ENCODE measurements at places on chromosomes 6 and 20.

- DNase-seq, result no peak
Observed at GRCh38 chr20:18615020-18615650, 27.3 kb downstream of the DTD1 start.

GRCh38 chr6:132498638-132499037, 14.3 kb downstream of the STX7 start:
- DNase-seq, result no peak

DNA sequence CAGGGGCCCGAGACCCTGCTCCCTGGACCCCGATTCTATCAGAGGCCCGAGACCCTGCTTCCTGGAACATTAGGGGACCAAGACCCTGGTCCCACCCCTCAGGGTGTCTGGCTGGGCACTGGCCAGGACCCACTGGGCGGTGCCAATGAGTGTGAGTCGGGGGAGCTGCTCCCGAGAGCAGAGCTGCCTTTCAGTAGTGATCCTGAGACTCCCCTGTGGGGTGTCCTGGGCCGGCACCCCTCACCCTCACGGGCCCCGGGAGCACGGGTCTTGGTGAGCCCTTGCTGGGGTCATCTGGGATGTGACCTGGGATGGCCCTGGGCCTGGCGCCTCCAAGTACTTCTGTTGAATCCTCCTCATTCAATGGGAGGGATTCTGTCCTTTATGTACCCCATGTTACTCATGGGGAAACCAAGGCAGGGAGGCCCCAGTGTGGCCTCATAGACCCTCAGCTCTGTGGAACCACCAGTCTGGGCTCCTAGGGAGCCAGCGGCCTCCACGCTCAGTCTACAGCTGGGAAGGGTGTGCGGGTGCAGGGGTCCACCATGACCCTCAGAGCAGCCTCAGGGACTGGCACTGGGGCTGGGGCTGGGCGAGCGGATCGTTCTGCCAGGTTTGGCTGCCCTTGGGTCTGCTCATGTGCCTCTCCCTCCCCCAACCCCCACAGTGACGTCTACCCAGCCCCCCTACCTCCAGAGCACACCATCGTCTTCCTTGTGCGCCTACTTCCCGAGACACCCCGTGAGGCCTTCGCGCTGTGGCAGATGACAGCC, 25.6 kb downstream of the COL20A1 start:
- DNase-seq, result no peak

GRCh38 chr6:74073999-74074398, 378.0 kb downstream of the CD109 start:
- no peak for DNase-seq

DNA sequence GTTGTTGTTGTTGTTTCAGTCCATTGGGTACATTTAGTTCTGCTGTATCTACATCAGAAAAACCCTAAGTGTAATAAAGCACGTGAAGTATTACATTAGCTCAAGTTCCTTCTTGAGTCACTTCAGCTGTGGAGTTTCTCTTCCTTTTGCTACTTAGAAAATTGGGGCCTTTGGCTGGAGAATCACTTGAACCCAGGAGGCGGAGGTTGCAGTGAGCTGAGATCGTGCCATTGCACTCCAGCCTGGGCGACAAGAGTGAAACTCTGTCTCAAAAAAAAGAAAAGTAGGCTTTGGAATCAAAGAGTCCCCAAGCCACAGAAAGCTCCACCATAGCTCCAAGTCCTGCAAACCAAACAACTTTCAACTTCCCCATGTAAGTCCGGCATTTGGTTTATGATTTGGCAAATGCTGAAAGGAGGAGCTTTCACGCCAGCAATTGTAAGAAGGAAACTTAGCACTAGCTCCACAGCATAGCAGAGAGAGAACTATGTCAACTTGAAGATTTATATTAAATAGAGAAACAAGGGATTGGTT, 56.5 kb upstream of the RNF144B start:
- DNase-seq, result no peak

DNA sequence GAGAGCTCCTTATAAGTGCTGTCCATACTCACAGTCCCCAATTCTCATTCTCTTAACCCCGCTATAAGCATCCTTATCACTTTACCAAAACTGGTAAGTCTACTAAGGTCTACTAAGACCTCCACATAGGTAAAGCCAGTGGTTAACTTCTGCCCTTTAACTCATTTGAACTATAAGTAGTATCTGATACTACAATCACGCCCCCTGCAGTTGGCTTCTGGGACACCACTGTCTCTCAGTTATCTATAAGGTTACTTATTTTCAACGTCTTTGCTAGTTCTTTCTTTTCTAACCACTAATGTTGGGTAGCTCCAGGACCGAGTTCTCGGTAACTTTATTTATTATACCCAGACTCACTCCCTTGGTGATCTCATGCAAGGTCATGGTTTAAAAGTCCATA, 142.6 kb downstream of the ARHGAP18 start:
- DNase-seq, result peak; percentile 22

DNA sequence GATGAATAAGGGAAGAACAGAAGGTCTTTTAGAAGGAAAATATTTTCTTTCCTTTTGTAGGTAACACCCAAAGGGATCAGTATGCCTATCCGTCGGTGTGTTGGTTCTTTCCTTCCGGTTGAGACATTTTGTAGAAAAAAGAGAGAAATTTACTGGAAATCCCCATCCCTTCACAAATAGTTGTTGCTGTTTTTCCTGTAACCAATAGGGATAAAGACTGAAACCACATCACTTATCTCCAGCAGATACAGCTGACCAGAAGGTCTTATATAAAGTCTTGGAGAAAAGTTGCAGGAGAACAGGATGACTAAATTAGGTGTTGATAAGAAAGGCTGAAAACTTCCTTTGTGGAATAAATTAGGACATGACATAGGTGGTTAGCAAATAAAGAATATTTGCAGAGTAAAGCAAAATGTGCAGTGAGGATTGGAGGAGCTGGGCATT, 14.8 kb upstream of the HLA-DRB1 start:
- no peak for DNase-seq

DNA sequence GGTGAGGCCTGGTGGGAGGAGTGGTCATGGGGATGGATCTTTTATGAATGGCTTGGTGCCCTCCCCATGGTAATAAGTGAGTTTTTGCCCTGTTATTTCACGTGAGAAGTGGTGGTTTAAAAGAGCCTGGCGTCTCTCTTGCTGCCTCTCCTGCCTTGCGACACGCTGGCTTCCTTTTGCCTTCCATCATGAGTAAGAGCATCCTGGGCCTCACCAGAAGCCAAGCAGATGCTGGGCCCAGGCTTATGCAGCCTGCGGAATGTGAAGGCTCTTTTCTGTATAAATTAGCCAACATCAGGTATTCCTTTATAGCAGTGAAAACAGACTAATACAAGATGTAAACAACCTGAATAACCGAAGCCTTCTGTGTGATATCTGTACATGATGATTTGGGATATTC, 27.6 kb downstream of the VTA1 start:
- no peak for DNase-seq

DNA sequence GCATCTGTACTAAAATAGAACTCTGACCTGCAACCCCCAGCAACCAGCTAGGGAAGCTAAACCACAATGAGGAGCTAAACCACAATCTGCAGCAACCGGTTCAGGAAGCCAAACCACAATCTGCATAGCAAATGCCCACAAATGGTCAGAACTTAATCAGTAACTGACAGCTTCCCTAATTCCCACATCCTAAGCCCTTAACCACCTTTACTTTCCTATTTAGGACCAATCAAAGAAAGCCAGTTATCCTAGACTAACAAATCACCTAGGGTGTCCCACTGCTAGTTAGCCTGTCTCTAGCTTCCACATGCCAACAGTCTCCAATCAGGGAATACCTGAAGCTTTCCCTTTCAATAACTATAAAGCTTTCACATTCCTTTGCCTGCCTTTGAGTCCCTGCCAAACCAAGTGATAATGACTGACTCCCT, 424.6 kb upstream of the PTCHD4 start:
- no peak for DNase-seq

GRCh38 chr6:108421366-108421765, 126.5 kb downstream of the AFG1L start:
- no peak for DNase-seq

GRCh38 chr20:25178563-25179438, 16.7 kb upstream of the ENTPD6 start:
- DNase-seq, result no peak

All from activated CD4-positive, alpha-beta T cell treated with anti-CD3 and anti-CD28 coated beads for 4 hours (primary cell).